Activated T-helper 9 cell treated with anti-CD3 and anti-CD28 coated beads, Interleukin-2, amount 50 U/mL, for 16 hours (primary cell): ENCODE measurements at places on chromosomes 4 and X.

DNA sequence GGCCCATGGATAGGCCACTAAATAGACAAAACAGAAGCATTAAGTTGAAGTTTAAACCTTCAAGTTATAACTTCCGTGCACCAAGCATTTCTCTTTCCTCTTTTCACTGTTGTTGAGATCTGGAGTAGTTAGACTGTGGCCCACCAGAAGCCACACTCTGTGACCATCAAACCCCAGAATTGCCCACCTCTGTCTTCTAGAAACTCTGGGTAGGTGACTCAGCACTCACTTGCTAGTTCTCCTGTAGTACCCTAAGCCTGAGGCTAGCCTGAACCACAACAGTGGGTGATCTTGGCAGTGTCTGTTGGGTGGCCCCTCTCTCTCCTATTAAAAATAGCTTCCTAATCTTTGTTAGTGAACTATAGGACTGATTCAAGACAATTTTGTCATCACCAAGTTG is 24.6 kb upstream of the CD40LG start:
- DNase-seq: no peak

GRCh38 chr4:112560084-112560483 is 44.1 kb upstream of the NEUROG2 start:
- DNase-seq: no peak

- no peak for DNase-seq
Observed at GRCh38 chr4:67687636-67688035, 13.3 kb downstream of the UBA6 start.

- DNase-seq: no peak
Observed at GRCh38 chr4:152780267-152780778, 569 bp downstream of the ARFIP1 start.

DNA sequence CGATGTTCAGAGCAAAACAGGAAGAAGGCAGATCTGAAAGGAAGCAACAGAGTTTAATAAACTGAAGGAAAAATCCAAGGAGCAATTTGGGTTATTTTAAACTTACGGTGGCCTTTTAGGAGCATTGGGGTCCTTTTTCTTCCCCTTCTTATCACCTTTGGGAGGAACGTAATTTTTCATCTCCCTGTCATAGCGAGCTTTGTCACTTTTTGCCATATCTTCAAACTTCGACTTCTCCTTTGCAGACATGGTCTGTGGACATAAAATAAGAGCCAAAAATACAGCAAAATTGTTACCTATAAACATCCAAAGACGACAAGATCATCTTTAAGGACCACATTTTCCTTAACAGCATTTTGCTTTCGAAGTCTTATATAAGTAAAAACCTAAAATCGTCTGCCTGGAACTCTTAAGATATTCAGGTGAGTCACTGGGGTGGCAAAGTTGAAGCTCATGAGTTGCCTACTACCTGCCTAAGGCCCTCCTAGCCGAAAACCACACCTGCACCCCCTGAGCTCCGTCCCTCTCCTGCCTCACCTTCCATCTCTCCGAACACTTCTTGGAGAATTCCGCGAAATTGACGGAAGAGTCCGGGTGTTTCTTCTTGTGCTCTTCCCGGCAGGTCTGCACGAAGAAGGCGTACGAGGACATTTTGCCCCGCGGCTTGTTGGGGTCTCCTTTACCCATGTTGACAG is 1.0 kb downstream of the HMGB2 start:
- DNase-seq: no peak

- no peak for DNase-seq
Observed at GRCh38 chr4:89400287-89401035, 92.9 kb upstream of the GPRIN3 start.

- DNase-seq: no peak
Observed at GRCh38 chr4:142043509-142043908, 407.1 kb downstream of the IL15 start.

- DNase-seq: no peak
Observed at GRCh38 chr4:26035921-26036320, 121.9 kb downstream of the SMIM20 start.

- DNase-seq: no peak
Observed at GRCh38 chr4:74244049-74244448, 64.2 kb upstream of the EPGN start.

- DNase-seq: no peak
Observed at GRCh38 chr4:131613824-131614216, 1535.3 kb upstream of the PCDH10 start.

DNA sequence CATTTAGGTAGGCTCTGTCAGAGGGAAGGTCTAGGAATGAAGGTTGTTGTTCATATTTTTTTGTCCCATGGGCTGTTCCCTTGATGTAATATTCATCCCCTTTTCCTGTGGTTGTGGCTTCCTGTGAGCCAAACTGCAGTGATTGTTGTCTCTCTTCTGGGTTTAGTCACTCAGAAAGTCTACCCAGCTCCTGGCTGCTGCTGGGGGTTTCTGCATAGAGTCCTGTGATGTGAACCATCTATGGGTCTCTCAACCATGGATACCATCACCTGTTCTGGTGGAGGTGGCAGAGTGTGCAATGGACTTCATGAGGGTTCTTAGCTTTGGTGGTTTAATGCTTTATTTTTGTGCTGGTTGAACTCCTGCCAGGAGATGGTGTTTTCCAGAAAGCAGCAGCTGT is 122.8 kb downstream of the ZC4H2 start:
- DNase-seq: no peak

- DNase-seq: no peak
Observed at GRCh38 chrX:68659385-68659784, 11.9 kb downstream of the STARD8 start.

DNA sequence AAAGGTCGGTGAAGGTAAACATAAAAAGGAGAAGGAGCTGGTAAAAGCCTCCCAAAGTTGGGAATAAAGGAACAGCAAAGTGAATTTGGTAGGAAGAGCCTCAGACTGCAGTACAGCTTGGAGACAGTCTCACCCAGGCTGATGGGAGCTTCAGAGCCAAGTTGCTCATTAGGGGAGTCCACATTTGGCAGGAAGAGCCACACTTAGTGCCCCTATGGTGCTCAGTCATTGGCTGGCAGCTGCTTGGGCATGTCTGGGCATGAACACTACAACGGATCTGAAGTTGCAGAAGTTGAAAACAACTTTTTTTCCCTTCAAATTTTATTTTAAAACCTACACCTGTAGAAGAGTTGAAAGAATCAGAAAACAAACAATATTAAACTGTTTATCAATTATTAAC is 2497.3 kb downstream of the ARAP2 start:
- no peak for DNase-seq

GRCh38 chrX:129522184-129523078 is 859 bp downstream of the SMARCA1 start:
- no peak for DNase-seq

- no peak for DNase-seq
Observed at GRCh38 chr4:25020236-25020635, 10.5 kb downstream of the LGI2 start.

- DNase-seq: no peak
Observed at GRCh38 chrX:30308263-30309138, 689 bp downstream of the NR0B1 start.

DNA sequence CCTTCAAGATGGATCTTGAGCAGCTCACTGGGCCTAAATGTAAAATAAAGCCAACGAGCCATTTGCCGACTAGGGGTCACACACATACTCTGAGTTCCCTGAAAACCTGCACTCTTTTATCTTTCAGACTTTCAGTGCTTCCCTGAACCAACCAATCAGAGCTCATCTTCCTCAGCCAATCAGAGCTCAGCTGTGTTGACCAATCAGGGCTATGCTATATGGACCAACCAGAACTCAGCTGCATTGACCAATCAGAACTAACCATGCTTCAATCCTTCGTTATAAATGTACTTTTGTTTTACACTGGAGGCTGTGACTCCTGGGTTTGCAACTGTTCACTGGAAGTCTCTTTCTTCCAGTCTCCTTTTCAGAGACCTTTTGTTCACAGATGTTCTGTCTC is 19.3 kb downstream of the SLC25A53 start:
- DNase-seq: no peak

DNA sequence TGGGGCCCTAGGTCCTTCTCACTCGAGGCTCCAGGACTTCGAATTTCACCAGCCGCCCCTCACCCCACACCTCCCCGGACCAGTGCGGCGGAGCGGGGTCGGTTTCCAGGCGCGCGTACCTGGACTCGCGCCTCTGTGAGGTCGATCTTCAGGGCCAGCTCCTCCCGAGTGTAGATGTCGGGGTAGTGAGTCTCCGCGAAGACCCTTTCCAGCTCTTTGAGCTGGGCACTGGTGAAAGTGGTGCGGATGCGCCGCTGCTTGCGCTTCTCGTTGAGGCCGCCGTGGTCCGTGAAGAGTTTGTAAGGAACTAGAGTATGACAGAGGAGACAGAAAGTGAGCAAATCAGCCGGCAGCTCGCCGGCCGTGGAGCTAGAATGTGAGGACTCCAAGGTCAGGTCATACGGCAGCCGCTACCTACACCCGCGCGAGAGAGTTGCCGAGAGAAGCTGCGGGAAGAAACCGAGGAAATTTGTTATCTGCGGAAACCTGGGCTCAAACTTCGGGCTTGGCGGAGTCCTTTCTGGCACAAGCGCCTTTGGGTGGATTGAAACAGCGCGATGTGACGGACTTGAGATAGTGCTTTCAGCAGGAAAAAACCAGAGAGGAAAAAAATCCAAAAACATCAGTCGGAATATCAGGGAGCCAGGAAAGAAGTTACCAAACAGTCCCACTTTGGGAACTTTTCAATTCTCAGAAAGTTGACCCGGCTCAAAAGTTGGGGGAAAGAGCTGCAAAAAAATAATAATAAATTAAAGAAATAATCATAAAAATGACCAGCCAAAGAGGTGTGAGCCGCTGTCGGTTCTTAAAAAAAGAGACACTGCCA is 1.1 kb downstream of the PHOX2B start:
- no peak for DNase-seq

GRCh38 chr4:116027311-116027710 is 913.9 kb upstream of the NDST4 start:
- DNase-seq: no peak
